ENCODE measurements at places on chromosomes 3 and 15. TPM values are rescaled to one million over a fixed set of nuclear protein-coding genes. Genes with fewer than 3 reads are reported as not detected.
A peak's percentile ranks its signal among the peaks of the same experiment; 100 is the strongest.

- no peak overlapping the region for H3K4me3 ChIP-seq
- no peak for DNase-seq
- H3K27me3 ChIP-seq, result no peaks in the 10 kb centered on the region
- H3K36me3 ChIP-seq, result peaks cover 5% of the 10 kb centered on the region
- H3K4me1 ChIP-seq, result peaks cover 3% of the 10 kb centered on the region
These were observed 22.9 kb downstream of the DAG1 start for GRCh38 chr3:49492969-49493368.

DNA sequence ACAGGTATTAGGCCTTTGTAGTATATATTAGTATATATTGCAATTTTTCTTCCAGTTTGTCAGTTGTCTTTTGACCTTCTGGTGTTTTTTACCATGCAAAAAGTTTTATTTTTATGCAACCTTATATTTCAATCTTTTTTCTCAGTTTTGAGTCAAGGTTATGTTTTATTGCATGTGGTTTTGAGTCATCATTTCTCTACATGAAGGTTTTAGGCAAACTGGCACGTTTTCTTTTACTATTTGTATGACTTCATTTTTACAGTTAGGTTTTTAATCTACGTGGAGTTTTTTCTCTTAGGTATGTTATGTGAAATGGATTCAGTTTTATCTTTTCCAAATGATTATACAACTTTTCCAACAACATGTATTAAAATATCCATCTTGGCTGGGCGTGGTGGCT is 36.8 kb upstream of the TCAIM start:
- no peaks in the 10 kb centered on the region for H3K36me3 ChIP-seq
- DNase-seq, result no peak
- no peak overlapping the region for H3K27ac ChIP-seq
- peaks cover 28% of the 10 kb centered on the region for H3K27me3 ChIP-seq

GRCh38 chr3:13132731-13133410 is 59.6 kb upstream of the IQSEC1 start:
- H3K27ac ChIP-seq, result no peak overlapping the region
- no peak for DNase-seq
- H3K4me1 ChIP-seq, result peaks cover 5% of the 10 kb centered on the region

DNA sequence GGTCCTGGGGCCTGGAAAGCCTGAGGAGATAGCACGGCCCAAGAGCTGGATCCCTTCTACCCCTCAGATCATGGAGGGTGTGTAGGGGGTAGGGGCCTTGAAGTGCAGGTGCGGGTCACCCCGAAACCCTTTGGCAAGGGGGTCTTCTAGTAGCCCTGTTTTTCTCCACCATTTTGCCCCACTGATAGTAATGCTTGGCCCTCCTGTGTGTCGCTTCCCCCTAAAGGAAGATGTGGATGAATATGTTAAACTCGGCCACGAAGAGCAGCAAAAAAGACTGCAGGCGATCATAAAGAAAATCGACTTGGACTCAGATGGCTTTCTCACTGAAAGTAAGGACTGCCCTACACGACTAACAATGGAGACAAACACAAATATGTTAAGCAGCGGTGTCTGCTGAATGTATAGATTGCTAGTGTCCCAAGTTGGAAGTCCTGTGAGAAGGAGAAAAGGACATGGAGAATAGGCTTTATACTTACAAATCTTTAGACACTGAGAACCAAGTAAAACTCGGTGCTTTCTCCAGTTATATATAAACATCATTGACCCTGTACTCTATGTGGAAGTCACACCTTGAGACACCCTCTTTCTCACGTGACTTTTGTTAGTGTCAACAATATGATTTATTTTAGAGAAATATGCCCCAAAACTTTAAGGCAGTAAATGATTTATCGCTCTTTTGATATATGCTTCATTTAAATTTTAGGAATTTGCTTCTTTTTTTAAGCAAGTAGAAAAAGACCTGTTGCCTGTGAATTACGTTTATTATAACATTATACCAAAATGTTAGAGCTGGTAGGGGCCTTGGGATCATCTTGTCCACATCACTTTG is 802 bp downstream of the RCN2 start:
- H3K4me1 ChIP-seq, result peaks cover 30% of the 10 kb centered on the region
- no peaks in the 10 kb centered on the region for H3K27me3 ChIP-seq
- H3K36me3 ChIP-seq, result peaks cover 22% of the 10 kb centered on the region
- DNase-seq, result no peak
- H3K4me3 ChIP-seq, result peak overlapping the region; percentile 91
- H3K27ac ChIP-seq, result peak overlapping the region; percentile 90

Gene TSC22D2
- total RNA-seq, result 15.8 TPM

DNA sequence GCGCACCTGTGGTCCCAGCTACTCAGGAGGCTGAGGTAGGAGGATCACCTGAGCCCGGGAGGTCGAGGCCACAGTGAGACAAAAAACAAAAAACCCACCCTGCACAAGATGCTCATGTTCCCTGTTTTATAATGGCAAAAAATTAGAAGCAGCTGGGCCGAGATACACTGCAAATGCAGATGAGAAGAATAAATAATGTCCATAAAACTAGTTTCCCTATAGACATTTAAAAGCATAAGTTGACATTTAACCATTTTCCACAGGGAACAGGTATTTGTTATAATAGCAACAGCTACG is 537 bp upstream of the SCAP start:
- H3K4me1 ChIP-seq, result peaks cover 20% of the 10 kb centered on the region
- no peaks in the 10 kb centered on the region for H3K27me3 ChIP-seq
- H3K27ac ChIP-seq, result peak overlapping the region; percentile 90
- DNase-seq, result no peak
- no peaks in the 10 kb centered on the region for H3K36me3 ChIP-seq
- peak overlapping the region; percentile 91 for H3K4me3 ChIP-seq

Gene ACKR4
- not detected for total RNA-seq

All from activated naive CD8-positive, alpha-beta T cell treated with anti-CD3 and anti-CD28 coated beads, Interleukin-2, amount 10 ng/mL, durations not matched to agents 7 days and 5 days (primary cell).